Testis (tissue), 5 donors: ENCODE measurements at places on chromosomes 4 and X. TPM values are rescaled to one million over a fixed set of nuclear protein-coding genes. Genes with fewer than 3 reads are reported as not detected.

COL25A1 gene
- 11.7 TPM for total RNA-seq

SMIM10 gene
- 58.4 TPM for total RNA-seq

NCBP2L gene
- not detected for total RNA-seq

PCDH19 gene
- 4.5 TPM for total RNA-seq

CLRN2 gene
- not detected for total RNA-seq

SPATA18 gene
- 40.5 TPM for total RNA-seq

RAB41 gene
- 3.7 TPM for total RNA-seq

CDS1 gene
- total RNA-seq: 15.2 TPM

UXT gene
- 63.8 TPM for total RNA-seq

IL13RA1 gene
- 28.8 TPM for total RNA-seq

DNA sequence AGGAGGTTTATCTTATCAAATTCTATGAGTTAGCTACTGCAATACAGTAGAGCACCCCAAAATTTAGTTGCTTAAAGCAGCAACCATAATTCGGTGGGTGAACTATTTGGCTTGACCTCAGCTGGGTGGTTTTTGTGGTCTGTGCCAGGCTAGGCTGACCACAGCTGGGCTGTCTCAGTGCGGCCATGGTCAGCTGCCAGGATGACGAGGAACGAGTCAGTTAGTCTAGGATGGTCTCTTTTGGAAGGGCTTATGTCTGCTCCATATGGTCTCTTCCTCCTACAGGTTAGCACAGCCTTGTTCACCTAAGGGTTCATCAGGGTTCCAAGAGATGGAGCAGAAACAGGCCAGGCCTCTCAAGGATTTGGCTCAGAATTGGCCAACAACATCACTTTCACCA is 210.4 kb downstream of the PALLD start:
- H3K27me3 ChIP-seq: no peaks in the 10 kb centered on the region
- no peak overlapping the region for H3K4me3 ChIP-seq
- H3K36me3 ChIP-seq: no peaks in the 10 kb centered on the region
- no peak overlapping the region for H3K27ac ChIP-seq
- DNase-seq: no peak

- no peak overlapping the region for H3K27ac ChIP-seq
- DNase-seq: no peak
- H3K4me3 ChIP-seq: no peak overlapping the region
- H3K36me3 ChIP-seq: no peaks in the 10 kb centered on the region
- H3K4me1 ChIP-seq: no peaks in the 10 kb centered on the region
These were observed 132.9 kb downstream of the CHIC2 start for GRCh38 chr4:53931461-53931961.

DNA sequence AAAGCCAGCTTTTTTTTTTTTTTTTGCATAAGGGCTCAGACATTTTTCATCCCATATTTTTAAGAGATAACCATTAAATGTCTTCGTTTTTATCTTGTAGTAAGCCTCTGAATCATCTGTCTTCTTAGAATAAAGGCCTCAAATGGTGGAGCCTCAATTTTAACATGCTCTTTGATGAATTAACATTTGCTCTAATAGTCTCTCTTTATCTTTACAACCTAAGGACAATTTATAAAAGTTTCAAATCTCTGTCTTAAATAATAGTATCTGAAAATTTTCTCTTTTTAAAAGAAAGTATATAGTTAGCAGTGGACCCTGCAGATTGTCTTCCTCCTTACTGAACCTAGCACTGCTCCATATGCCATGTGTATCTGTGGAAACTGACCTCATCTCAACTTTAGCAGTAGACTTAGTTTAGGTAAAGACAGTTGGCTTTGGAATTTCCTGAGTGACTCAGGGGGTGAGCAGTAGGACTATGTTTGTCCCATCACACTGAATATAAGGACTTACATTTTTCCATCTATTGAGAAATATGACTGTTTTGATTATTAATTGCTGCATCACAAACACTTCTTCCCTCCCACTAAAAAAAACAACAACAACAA is 1658.0 kb downstream of the STIM2 start:
- H3K27ac ChIP-seq: no peak overlapping the region
- no peaks in the 10 kb centered on the region for H3K4me1 ChIP-seq
- no peaks in the 10 kb centered on the region for H3K27me3 ChIP-seq

- H3K27ac ChIP-seq: peak overlapping the region; percentile 88
- no peaks in the 10 kb centered on the region for H3K36me3 ChIP-seq
- DNase-seq: peak; percentile 84
These were observed 726 bp upstream of the KANTR start for GRCh38 chrX:53093177-53093655.

- H3K27ac ChIP-seq: no peak overlapping the region
- no peaks in the 10 kb centered on the region for H3K36me3 ChIP-seq
- no peak overlapping the region for H3K4me3 ChIP-seq
- DNase-seq: no peak
- H3K4me1 ChIP-seq: no peaks in the 10 kb centered on the region
These were observed 1132.2 kb downstream of the FAT4 start for GRCh38 chr4:126446917-126447316.

- H3K36me3 ChIP-seq: no peaks in the 10 kb centered on the region
- H3K4me3 ChIP-seq: no peak overlapping the region
- no peaks in the 10 kb centered on the region for H3K27me3 ChIP-seq
- no peak for DNase-seq
- no peaks in the 10 kb centered on the region for H3K4me1 ChIP-seq
These were observed 32.8 kb downstream of the VCX2 start for GRCh38 chrX:8138252-8138651.

DNA sequence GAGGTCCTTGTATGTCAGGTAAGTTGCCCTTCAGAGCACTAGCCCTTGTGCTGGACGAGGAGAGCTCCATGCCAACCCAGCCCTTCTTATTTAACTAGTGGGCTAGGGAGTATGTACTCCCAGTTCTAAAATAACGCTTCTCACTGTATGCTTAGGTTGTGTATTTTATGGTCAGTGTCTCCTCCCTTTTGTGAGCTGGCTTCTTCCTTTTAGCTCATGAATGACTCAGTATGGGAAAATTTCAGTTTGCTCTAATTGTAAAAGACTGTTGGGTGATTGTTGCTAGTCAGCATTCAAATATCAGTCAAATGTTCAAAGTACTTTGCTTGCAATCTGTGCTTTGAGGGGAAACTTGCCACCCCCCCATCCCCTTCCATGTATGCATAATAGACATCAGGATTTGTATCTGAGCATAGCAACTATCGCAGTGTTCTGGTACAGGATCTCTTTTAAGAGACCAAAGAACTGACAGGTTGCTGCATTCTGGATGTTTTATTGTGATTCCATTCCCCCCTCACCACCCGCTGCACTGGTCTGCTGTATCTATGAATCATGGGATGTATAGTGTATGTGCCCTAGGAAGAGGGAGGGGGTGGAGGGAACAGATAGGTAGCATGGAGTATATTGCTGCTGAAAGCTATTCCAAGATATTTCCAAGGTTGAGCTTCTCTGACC is 34.7 kb downstream of the DLG3 start:
- H3K36me3 ChIP-seq: no peaks in the 10 kb centered on the region
- no peak overlapping the region for H3K27ac ChIP-seq
- H3K4me3 ChIP-seq: no peak overlapping the region
- DNase-seq: no peak

GRCh38 chrX:16593801-16594200 is 56.2 kb upstream of the S100G start:
- H3K4me3 ChIP-seq: no peak overlapping the region
- no peaks in the 10 kb centered on the region for H3K36me3 ChIP-seq
- H3K27me3 ChIP-seq: no peaks in the 10 kb centered on the region
- H3K27ac ChIP-seq: no peak overlapping the region

- no peaks in the 10 kb centered on the region for H3K4me1 ChIP-seq
- no peaks in the 10 kb centered on the region for H3K36me3 ChIP-seq
- H3K27me3 ChIP-seq: no peaks in the 10 kb centered on the region
- DNase-seq: no peak
These were observed 2078.4 kb upstream of the TENM3 start for GRCh38 chr4:180164799-180165198.

DNA sequence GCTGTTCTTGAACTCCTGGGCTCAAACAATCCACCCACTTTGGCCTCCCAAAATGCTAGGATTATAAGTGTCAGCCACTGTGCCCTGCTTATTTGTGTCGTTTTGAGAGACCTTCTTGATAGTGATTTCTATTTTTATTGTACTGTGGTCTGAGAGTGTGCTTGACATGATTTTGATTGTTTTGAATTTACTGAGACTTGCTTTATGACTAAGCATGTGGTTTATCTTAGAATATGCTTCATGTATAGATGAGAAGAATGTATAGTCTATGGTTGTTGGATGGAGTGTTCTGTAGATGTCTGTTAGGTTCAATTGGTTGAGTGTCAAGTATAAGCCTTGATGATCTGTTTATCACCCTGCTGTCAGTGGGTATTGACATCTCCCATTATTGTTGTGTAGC is 789.3 kb downstream of the IL1RAPL1 start:
- no peaks in the 10 kb centered on the region for H3K4me1 ChIP-seq
- DNase-seq: no peak
- H3K4me3 ChIP-seq: no peak overlapping the region
- H3K27ac ChIP-seq: no peak overlapping the region
- no peaks in the 10 kb centered on the region for H3K36me3 ChIP-seq

DNA sequence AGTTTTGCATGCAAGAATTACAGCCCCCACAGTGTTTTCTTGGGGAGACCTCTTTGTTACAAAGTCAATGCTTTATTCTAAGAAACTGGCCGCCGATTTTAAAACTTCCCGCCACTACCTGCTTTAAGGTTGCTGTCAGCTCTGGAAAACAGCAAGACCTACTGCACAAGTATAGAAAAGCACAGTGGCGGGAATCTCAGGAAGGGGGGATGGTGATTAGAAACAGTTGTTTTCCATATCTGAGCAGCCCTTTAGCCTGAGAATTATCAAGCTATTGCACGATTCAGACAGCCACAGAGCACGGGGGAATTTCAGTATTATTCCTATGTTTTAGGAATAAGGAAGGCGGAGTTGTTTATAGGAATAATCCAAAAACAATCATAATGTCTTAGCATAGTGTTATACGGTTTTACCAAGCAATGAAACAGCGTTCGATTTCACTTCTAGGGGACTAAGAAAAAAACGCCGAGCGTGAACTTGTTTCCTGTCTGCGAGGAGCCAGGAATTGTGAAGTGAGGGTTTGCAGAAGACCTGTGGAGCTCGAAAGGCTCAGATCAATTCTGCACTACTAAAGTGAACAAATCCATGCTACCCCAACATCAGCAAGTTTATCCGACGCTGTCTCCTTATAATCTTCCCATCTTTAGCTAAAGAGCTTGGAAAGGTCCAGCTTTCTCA is 81.3 kb downstream of the HMGN5 start:
- no peaks in the 10 kb centered on the region for H3K36me3 ChIP-seq
- peak overlapping the region; percentile 47 for H3K4me3 ChIP-seq
- DNase-seq: no peak
- H3K4me1 ChIP-seq: no peaks in the 10 kb centered on the region
- H3K27ac ChIP-seq: peak overlapping the region; percentile 76

GRCh38 chr4:122259849-122260248 is 107.7 kb downstream of the BLTP1 start:
- no peak overlapping the region for H3K27ac ChIP-seq
- no peaks in the 10 kb centered on the region for H3K36me3 ChIP-seq
- H3K27me3 ChIP-seq: no peaks in the 10 kb centered on the region
- H3K4me1 ChIP-seq: no peaks in the 10 kb centered on the region
- DNase-seq: no peak
- H3K4me3 ChIP-seq: no peak overlapping the region

GRCh38 chr4:180449395-180449956 is 1793.7 kb upstream of the TENM3 start:
- H3K4me3 ChIP-seq: peak overlapping the region; percentile 15
- H3K27me3 ChIP-seq: no peaks in the 10 kb centered on the region
- no peak overlapping the region for H3K27ac ChIP-seq
- H3K4me1 ChIP-seq: no peaks in the 10 kb centered on the region
